Colonic mucosa (tissue), 4 donors: ENCODE measurements at places on chromosomes 1 and 21. TPM values are rescaled to one million over a fixed set of nuclear protein-coding genes. Genes with fewer than 3 reads are reported as not detected.

DNA sequence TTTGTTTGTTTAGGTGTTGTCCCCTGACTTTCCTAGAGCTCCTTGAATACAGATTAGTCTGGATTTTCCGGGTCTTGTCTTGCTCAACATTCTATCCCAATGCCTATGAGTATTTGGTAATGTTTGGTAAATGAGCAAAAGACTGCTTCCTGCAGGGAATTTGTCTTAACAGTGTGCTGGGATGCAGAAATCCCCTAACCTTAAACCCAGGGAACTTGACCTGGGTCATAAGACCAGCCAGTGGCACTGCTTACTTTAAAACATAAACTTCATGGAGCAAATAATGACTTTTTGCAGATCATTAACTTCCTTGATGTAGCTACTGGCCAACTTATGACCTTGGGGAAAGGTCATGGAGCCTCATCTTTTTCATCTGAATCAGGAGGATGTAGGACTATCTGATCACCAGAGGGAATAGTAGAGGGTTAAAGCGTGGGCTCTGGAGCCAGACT is 27.2 kb downstream of the TCEANC2 start:
- H3K36me3 ChIP-seq, result no peaks in the 10 kb centered on the region
- no peak overlapping the region for H3K27ac ChIP-seq
- H3K4me3 ChIP-seq, result no peak overlapping the region
- no peak for DNase-seq

GRCh38 chr1:6093611-6094010 is 47.9 kb downstream of the KCNAB2 start:
- no peak overlapping the region for H3K4me3 ChIP-seq
- no peaks in the 10 kb centered on the region for H3K27me3 ChIP-seq
- H3K27ac ChIP-seq, result no peak overlapping the region

GRCh38 chr1:112000048-112000447 is 10.6 kb upstream of the KCND3 start:
- H3K36me3 ChIP-seq, result no peaks in the 10 kb centered on the region
- no peak overlapping the region for H3K27ac ChIP-seq
- H3K4me3 ChIP-seq, result no peak overlapping the region
- DNase-seq, result no peak
- no peaks in the 10 kb centered on the region for H3K27me3 ChIP-seq
- H3K4me1 ChIP-seq, result no peaks in the 10 kb centered on the region

- no peak for DNase-seq
- H3K27ac ChIP-seq, result no peak overlapping the region
- no peak overlapping the region for H3K4me3 ChIP-seq
- no peaks in the 10 kb centered on the region for H3K36me3 ChIP-seq
- no peaks in the 10 kb centered on the region for H3K4me1 ChIP-seq
- no peaks in the 10 kb centered on the region for H3K27me3 ChIP-seq
Observed at GRCh38 chr1:219179293-219179692, 5.6 kb downstream of the LYPLAL1 start.

GRCh38 chr1:232416026-232416568 is 213.8 kb downstream of the SIPA1L2 start:
- no peaks in the 10 kb centered on the region for H3K27me3 ChIP-seq
- H3K27ac ChIP-seq, result no peak overlapping the region
- H3K36me3 ChIP-seq, result no peaks in the 10 kb centered on the region
- H3K4me3 ChIP-seq, result no peak overlapping the region

DNA sequence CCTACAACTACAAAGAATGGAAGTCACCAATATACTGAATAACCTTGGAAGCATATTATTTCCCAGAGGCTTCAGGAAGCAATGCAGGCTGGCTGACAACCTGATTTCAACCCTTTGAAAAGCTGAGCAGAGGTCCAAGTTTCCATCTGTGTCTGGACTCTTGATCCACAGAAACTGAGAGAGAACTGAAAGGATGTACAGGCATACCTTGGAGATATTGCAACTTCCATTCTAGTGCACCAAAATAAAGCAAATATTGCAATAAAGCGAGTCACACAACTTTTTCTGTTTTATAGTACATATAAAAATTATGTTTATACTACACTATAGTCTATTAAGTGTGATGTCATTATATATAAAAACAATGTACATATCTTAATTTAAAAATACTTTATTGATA is 85.3 kb downstream of the TYW3 start:
- no peaks in the 10 kb centered on the region for H3K27me3 ChIP-seq
- DNase-seq, result no peak
- no peaks in the 10 kb centered on the region for H3K36me3 ChIP-seq
- no peak overlapping the region for H3K27ac ChIP-seq
- no peak overlapping the region for H3K4me3 ChIP-seq

GRCh38 chr21:42262831-42263231 is 43.9 kb downstream of the ABCG1 start:
- no peaks in the 10 kb centered on the region for H3K36me3 ChIP-seq
- H3K27ac ChIP-seq, result no peak overlapping the region
- DNase-seq, result peak; percentile 46
- H3K27me3 ChIP-seq, result no peaks in the 10 kb centered on the region

DNA sequence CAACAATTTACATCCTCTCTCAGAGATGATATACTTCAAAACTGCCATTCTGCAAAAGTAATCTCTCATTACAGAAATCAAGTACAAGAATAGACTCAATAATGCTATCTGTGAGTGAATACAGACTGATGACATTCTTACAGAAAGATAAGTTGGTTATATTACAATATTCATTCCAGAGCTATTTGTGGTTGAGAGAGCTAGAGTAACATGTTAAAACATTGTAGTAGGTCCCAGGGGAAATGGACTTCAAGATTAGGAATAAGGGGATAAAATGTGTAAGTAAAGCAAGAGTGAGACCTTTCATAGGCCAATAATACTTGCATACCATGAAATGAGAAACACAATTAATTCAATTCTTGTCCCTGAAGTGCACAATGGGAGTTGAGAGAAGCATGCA is 1.5 kb downstream of the F13B start:
- H3K27me3 ChIP-seq, result no peaks in the 10 kb centered on the region
- no peaks in the 10 kb centered on the region for H3K4me1 ChIP-seq
- no peak overlapping the region for H3K27ac ChIP-seq
- DNase-seq, result no peak
- no peak overlapping the region for H3K4me3 ChIP-seq
- no peaks in the 10 kb centered on the region for H3K36me3 ChIP-seq

DNA sequence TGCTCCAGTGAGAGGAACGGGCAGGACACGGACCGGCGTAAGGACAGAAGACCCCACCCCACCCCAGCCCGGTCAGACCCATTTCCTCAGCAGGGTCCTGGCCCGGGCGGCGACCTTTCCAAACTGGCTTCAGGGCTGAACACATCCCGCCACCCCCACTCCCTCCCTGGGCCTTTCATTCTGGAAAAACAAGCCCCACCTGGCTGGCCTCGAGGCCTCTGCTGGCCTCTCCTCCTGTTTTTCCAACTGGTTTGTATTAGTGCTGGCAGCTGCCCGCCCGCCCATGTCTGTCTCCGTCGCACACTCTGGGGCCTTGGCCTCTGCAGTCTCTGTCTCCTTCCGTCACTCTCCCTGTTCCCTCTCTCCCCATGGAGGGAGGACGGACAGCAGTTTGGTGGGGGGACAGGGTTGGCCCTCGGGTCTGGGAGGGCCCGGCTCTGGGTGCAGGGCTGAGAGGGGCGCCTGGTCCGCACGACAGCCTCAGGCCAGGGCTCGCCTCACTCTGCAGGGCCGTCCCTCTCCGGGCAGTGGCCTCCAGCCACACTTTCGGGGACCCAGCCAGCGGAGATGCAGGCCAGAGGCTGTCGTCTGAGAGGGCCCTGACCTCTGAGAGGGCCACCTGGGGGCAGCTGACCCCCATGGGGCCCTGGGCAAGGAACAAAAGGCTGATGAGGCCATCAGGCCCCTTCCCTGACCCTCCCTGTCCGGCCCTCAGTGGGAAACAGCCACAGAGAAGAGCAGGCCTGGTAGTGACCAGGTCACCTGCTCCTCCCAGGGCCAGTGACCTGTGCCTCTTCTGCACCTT is 1.5 kb upstream of the MXRA8 start:
- DNase-seq, result peak; percentile 24
- H3K27ac ChIP-seq, result peak overlapping the region; percentile 75
- H3K36me3 ChIP-seq, result no peaks in the 10 kb centered on the region

GRCh38 chr1:209397910-209398309 is 185.6 kb upstream of the CAMK1G start:
- H3K36me3 ChIP-seq, result no peaks in the 10 kb centered on the region
- H3K27ac ChIP-seq, result no peak overlapping the region
- H3K4me1 ChIP-seq, result no peaks in the 10 kb centered on the region
- no peaks in the 10 kb centered on the region for H3K27me3 ChIP-seq
- H3K4me3 ChIP-seq, result no peak overlapping the region
- DNase-seq, result no peak

- peaks cover 13% of the 10 kb centered on the region for H3K36me3 ChIP-seq
- no peak for DNase-seq
- H3K27me3 ChIP-seq, result no peaks in the 10 kb centered on the region
- H3K27ac ChIP-seq, result no peak overlapping the region
Observed at GRCh38 chr1:154263465-154264332, 8.7 kb upstream of the HAX1 start.

- DNase-seq, result no peak
- no peaks in the 10 kb centered on the region for H3K36me3 ChIP-seq
- H3K27me3 ChIP-seq, result no peaks in the 10 kb centered on the region
- H3K4me1 ChIP-seq, result no peaks in the 10 kb centered on the region
Observed at GRCh38 chr1:244163861-244164510, 112.9 kb downstream of the ZBTB18 start.

- H3K27ac ChIP-seq, result no peak overlapping the region
- no peaks in the 10 kb centered on the region for H3K27me3 ChIP-seq
- H3K36me3 ChIP-seq, result no peaks in the 10 kb centered on the region
- no peak for DNase-seq
- H3K4me3 ChIP-seq, result no peak overlapping the region
Observed at GRCh38 chr1:147337040-147337630, 94.7 kb downstream of the CHD1L start.

DNA sequence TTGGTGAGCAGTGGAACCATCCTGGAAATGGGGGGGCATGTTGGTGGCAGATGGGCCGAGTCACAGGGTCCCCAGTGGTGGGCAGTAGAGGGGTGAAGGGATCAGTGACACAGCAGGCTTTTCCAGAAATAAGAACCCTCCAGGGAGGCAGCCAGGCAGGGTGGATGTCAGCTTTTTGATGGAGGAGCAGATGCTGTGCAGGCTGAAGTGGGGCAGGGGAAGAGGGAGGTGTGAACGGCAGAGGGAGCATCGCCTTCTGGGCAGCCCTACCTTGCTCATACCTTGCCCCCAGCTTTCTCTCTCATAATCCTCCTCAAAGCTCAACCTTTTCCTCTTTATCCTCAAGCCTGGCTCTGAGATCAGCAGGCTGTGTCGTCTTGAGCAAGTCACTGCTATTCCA is 131.8 kb upstream of the IPO9 start:
- no peak overlapping the region for H3K27ac ChIP-seq
- no peak for DNase-seq
- H3K36me3 ChIP-seq, result no peaks in the 10 kb centered on the region
- H3K4me3 ChIP-seq, result no peak overlapping the region
- peaks cover 10% of the 10 kb centered on the region for H3K4me1 ChIP-seq
- no peaks in the 10 kb centered on the region for H3K27me3 ChIP-seq

- H3K4me3 ChIP-seq, result no peak overlapping the region
- DNase-seq, result no peak
- no peak overlapping the region for H3K27ac ChIP-seq
- H3K27me3 ChIP-seq, result no peaks in the 10 kb centered on the region
- no peaks in the 10 kb centered on the region for H3K36me3 ChIP-seq
Observed at GRCh38 chr1:85983316-85983715, 173.3 kb downstream of the COL24A1 start.

DNA sequence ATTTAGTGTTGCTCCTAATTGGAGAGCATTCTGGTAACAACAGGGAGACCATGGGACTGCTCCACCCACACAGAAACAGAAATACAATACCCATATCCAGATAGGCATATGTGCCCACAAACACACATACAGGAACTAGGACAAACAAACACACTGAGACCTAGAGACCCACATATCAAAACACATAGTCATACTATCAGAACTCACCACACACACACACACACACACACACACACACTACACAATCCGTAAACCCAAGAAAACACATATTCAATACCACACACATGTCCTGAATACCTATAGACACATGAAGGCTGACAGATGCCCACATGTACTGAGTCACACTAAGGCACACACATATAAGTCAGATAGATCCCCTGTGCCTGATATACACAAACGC is 3.5 kb upstream of the NFASC start:
- no peak overlapping the region for H3K27ac ChIP-seq
- H3K27me3 ChIP-seq, result no peaks in the 10 kb centered on the region
- H3K4me3 ChIP-seq, result no peak overlapping the region
- H3K36me3 ChIP-seq, result no peaks in the 10 kb centered on the region
- no peaks in the 10 kb centered on the region for H3K4me1 ChIP-seq
- DNase-seq, result no peak

- DNase-seq, result no peak
- no peaks in the 10 kb centered on the region for H3K27me3 ChIP-seq
- no peaks in the 10 kb centered on the region for H3K36me3 ChIP-seq
- peak overlapping the region; percentile 14 for H3K27ac ChIP-seq
Observed at GRCh38 chr1:52263153-52263910, 102.7 kb downstream of the CC2D1B start.

GRCh38 chr1:27664291-27664690 is 7.7 kb downstream of the IFI6 start:
- no peaks in the 10 kb centered on the region for H3K27me3 ChIP-seq
- no peak for DNase-seq
- no peaks in the 10 kb centered on the region for H3K4me1 ChIP-seq
- H3K4me3 ChIP-seq, result no peak overlapping the region

DNA sequence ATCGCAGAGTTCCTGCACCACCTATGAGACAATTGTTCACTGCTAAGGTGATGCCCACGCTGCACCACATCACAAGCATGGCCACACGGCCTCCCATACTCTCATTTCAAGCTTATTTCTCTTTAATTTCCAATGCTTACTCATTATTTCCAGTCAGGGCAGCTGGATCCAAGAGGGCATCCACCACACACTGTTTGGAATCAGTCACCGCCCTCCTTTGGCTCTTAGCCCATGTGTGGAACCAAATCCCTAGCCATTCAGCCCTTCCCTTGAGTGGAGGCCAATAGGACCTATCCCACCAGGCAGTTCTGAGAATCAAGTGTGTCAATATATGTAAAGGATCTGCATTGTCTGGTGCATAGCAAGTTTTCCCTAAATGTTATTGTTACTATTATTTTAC is 26.3 kb upstream of the PALMD start:
- H3K36me3 ChIP-seq, result no peaks in the 10 kb centered on the region
- H3K27me3 ChIP-seq, result no peaks in the 10 kb centered on the region
- H3K4me3 ChIP-seq, result no peak overlapping the region
- H3K27ac ChIP-seq, result no peak overlapping the region

DNA sequence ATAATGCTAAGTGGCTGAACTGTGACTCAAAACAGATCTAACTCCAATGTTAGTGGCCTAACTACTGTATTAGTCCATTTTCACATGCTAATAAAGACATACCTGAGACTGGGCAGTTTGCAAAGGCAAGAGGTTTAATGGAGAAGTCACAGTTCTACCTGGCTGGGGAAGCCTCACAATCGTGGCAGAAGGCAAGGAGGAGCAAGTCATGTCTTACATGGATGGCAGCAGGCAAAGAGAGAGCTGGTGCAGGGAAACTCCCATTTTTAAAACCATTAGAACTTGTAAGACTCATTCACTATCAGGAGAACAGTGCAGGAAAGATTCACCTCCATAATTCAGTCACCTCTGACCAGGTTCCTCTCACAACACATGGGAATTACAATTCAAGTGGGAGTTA is 79.7 kb upstream of the CACYBP start:
- H3K27ac ChIP-seq, result no peak overlapping the region
- H3K4me1 ChIP-seq, result no peaks in the 10 kb centered on the region
- H3K27me3 ChIP-seq, result no peaks in the 10 kb centered on the region
- H3K36me3 ChIP-seq, result no peaks in the 10 kb centered on the region

The HMGB4 gene
- total RNA-seq, result not detected

The SLAMF8 gene
- 1.5 TPM for total RNA-seq

The GCSAML gene
- 0.40 TPM for total RNA-seq

The CTXND2 gene
- not detected for total RNA-seq

The EPHA10 gene
- 26.1 TPM for total RNA-seq

The AIRE gene
- total RNA-seq, result not detected

The AUNIP gene
- 4.8 TPM for total RNA-seq

The KRTAP7-1 gene
- not detected for total RNA-seq

The CDC42BPA gene
- 26.4 TPM for total RNA-seq

The ASTN1 gene
- total RNA-seq, result 0.15 TPM
